IPS-NIHi11 (cell line): ENCODE measurements at places on chromosomes 16 and 17.
A peak's percentile ranks its signal among the peaks of the same experiment; 100 is the strongest.

DNA sequence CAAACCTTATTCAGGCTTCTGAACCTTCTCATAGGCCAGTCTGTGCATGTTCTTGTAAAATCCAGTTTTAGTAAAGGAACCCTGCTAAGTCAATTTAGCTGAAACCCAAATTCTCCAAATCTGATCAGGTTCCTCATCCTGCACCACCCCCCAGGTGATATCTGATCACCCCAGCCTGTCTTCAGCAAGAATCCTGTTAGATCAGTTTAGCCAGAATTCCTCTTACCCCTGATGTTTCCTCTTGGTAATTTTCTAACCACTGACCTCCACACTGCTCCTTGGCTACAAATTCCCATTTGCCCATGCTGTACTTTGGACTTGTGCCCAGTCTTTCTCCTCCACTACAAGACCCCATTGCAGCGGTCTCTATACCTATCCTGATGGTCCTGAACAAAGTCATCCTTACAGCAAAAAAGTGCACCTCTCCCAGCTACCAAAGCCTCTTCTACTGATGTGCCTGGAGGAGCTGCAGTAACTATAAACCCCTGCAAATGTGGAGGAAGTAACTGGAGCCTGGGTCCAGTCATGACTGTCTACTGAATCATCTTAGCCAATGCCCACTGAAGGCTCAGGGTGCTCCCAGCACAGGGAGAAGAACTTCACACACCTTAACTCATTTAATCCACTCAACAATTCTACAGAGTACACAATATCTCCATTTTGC is 23.8 kb downstream of the TEX14 start:
- no peak for DNase-seq

DNA sequence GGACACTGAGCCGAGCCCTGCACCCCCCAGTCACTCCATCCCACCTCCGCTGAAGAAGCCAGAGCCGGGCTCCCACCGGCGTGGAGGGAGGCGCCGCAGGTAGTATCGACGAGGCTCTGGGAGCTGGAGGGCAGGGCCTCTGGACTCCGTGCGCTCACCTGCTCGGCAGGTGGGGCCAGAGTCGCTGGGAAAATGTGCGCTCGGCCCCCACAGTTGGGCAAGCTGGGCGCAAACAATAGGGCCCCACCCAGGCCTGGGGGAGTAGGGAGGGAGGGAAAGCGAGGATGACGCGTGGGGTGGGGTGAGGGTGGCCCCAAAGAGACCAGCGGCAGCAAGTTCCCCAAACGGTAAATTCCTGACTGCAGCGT is 668 bp downstream of the JUP start:
- DNase-seq: no peak

DNA sequence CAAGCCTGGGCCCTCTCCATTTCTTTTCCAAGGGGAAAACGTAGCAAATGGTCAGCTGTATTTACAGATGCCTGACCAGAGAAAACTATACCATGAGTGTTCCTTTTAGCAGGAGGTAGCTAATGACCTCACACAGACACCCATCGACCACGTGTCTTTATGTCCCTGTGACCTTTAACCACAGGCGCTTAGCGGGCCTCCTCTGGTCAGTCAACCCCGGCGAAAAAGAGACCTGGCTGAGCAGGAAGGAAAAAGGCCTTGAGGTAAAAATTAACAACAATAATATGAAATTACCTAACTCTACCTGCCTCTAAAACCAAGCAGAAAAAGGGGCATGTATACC is 9.1 kb downstream of the NUDT16L1 start:
- no peak for DNase-seq

- no peak for DNase-seq
Measured at GRCh38 chr17:3400055-3400454, 1.8 kb upstream of the OR1E1 start.

GRCh38 chr16:78494674-78495073 is 395.2 kb downstream of the WWOX start:
- DNase-seq: no peak

GRCh38 chr16:67729636-67730248 is 10.6 kb upstream of the GFOD2 start:
- no peak for DNase-seq

GRCh38 chr17:37322106-37322505 is 53.7 kb upstream of the C17orf78 start:
- no peak for DNase-seq

- DNase-seq: peak; percentile 48
Measured at GRCh38 chr17:40779181-40779909, 3.0 kb downstream of the KRT27 start.

DNA sequence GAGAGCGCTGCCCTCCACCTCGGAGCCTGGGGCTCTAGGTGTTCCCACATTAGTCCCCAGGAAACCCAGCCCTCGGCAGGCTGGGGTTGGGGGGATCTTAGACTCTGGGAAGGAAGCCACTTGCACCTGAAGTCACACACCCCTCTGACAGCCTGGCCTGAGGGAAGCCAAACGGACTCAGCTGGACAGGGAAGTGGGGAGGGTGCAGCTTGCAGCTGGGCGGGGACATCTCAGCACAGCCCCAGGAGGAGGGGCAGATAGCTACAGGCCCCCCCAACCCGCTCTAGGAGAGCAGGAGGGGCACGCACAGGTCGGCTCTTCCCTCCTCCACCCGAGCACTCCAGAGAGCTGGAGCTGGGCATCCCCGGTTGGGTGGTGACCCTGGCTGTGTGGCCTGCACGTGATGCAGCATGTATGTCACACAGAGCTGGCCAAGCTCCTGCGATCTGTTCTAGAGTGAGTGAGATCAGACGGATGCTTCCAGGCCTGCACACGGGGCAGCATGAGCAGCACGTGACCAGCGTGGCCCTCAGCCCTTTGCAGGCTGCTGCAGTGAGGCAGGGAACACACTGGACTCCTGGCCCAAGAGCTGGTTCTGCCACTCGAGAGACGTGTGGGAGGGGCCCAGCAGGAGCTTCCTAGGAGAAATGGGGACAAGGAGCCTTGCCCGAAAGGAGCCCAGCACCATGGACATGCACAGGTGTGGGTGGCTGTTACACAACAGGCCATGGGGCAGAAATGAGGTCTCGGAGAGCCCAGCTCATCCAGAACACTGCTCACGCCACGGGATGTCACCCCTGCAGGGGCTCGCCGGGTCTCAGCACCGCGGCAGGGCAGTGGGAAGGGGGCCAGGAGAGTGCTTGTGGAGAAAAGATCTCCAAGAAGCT is 15.4 kb downstream of the KIFC3 start:
- DNase-seq: no peak

- no peak for DNase-seq
Measured at GRCh38 chr16:66574081-66574480, 5.2 kb upstream of the CMTM2 start.

- no peak for DNase-seq
Measured at GRCh38 chr16:19657831-19658230, 60.2 kb downstream of the KNOP1 start.

- peak; percentile 22 for DNase-seq
Measured at GRCh38 chr17:55265311-55266021, 706 bp downstream of the HLF start.

DNA sequence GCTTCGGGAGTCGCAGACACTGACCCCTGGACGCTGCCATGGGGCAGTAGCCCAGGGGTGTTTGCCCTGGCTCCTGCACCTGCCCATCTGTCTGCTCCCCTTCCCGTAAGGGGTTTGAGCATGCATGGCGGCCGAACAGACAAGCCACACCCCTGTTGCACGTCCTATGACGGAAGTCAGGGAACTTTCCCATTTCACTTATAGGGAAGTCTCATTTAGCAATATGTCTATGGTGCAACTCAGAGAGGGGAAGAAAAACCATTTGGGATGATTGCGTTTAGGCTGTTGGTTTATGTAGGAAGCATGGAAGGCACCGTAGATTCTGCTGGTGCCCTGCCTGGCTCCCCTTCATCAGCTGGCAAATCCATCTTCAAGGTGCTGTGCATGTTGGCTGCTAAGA is 112.5 kb downstream of the HAPSTR1 start:
- no peak for DNase-seq

DNA sequence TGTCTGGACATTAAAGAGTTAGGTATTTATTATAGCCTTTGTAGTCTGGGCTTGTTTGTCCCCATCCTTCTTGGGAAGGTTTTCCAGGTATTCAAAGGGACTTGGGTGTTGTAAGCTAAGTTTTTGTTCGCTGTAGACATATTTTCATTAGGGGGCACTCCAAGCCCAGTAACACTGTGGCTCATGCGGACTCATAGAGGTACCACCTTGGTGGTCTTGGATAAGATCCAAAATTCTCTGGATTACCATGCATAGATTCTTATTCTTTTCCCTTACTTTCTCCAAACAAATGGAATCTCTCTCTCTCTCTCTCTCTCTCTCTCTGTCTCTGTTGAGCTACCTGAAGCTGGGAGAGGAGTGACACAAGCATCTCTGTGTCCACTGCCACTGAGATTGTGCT is 48.9 kb downstream of the ERCC4 start:
- no peak for DNase-seq

DNA sequence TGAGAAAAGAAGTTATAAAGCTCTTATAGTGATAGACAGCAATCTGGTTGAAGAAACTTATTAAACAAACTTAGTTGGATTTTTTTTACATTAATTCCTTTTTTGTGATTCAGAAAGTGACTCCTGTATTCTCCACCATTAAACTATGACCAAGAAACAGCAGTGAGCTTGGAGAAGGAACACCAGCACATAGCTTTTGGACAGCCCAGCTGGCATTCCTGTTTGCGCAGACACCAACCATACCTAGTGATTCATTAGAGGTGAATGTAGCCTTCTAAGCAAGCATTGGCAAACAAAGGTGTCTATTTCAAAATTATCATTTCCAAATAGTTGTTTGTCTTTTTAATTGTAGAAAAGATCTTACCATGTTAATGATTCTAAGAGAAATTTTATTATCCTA is 94.4 kb downstream of the STXBP4 start:
- DNase-seq: no peak

- no peak for DNase-seq
Measured at GRCh38 chr17:5841862-5842261, 228.3 kb upstream of the WSCD1 start.

DNA sequence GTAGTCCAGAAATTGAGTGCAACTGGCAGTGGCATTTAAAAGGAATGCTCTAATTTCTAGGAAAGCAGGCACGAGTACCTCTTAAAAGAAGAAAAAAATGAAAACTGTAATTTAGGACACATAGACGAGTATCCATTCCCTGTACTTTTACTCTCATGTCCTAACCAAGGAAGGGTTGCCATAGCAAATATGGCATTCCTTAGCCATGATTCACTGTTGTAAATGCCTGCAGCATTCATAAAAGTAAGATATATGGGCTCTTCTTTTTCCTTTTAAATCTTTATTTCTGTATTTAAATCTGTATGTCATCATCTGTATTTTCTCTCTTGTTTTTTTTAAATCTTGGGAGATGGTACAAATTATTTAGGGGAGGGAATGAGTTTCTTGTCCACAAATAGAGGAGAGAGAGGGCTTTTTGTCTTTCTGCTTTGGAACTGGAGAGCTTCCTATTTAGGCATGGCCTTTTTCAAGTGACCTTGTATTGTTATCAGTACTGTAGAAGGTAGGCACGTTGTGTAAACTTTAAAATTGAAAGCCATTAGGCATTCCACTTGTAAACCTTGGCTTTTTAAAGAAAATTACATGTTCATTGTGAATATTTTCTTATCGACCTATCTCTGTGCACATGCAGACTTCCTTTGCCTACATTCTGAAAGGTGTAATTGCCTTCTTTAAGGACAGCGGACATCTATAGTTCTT is 50.0 kb downstream of the TENT4B start:
- no peak for DNase-seq

DNA sequence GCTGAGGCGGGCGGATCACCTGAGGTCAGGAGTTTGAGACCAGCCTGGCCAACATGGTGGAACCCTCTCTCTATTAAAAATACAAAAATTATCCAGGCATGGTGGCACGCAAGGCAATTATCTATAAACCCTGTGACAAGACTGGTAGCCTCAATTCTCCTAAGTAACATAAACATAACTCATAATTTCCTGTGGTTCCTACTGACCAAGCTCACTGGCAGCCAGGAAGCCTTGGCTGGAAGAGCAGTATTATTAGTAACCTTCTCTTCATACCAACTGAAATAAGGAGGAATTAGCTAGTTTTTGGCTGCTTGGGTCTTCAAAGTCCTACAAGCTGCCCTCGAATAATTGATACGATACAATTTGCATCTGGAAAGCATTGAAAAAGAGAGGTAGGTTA is 31.6 kb upstream of the LRRC37A3 start:
- DNase-seq: no peak

DNA sequence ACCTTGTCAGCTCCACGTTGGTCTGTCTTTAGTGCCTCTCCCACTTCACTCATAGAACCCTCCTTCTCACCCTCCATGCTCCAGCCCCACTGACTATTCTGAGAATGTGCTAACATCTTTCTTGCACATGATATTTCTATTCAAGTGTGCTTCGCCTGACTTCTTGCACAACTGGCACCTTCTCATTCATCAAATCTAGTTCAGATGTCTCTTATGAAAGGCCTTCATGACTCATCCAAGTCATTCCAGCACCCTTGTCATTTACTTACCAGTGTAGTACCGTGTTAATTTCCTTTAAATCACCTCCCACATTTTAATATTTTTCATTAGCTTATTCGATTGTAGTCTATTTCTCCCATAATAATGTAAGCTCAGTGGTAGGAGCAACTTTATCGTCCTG is 197.8 kb upstream of the PIRT start:
- no peak for DNase-seq

- DNase-seq: peak; percentile 78
Measured at GRCh38 chr16:1723450-1724147, 17.6 kb downstream of the MAPK8IP3 start.

GRCh38 chr17:28728364-28729200 is at the start of gene NEK8:
Gene NEK8, plus strand, starts transcription at chr17:28728788. Its CDS starts 26 bp downstream, at chr17:28728814.
- peak; percentile 89 for DNase-seq

DNA sequence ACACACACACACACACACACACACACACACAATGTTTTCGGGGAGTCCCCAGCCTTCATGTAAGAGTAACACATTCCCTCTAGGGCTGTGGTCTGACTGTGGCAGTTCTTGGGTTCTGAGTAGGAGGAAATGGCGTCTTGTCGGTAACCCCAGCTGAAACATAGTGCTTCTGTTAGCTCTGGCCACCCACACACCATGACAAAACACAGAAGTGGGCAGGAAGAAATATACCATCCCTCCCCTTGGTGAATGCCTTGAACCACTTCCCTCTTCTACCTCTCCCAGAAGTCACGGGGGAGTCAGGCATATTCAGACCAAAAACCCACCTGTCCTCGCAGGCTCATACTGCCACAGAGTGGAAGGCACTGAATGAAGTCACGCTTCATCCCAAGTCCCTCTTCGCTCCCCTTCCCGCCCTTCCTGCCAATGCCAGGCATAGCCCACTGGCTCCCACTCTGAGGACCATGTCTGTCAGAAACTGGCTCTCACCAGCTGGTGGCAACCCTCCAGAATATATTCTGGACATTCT is 11.5 kb downstream of the SLC35B1 start:
- DNase-seq: no peak

GRCh38 chr17:63948521-63948920 is 16.4 kb upstream of the CD79B start:
- no peak for DNase-seq
